ENCODE measurements at places on chromosomes 7 and 10.

DNA sequence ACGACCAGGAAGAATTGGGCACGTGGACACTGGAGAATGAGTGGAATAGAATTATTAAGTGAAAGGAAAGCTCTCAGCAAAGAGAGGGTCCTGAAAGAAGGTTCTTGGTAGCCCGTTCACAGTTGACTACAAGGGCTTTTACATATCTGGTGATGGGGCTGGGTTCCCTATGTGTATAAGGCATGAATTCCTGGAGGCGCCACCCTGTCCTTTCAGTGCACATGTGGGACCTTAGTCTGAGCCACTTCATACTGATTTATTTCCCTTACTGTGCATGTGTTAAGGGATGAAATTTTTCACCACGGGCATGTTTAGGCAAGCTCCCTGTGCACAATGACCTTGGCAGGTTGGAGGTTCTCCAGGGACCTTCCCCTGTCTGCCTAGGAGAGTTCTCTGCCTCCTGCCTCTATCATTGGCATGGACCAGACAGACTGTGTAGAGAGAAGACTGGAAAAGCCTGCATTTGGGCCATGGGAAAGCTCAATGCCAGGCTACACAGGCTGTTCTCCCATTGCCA lies 145.9 kb upstream of the ITGB1 start:
- DNase-seq = no peak

DNA sequence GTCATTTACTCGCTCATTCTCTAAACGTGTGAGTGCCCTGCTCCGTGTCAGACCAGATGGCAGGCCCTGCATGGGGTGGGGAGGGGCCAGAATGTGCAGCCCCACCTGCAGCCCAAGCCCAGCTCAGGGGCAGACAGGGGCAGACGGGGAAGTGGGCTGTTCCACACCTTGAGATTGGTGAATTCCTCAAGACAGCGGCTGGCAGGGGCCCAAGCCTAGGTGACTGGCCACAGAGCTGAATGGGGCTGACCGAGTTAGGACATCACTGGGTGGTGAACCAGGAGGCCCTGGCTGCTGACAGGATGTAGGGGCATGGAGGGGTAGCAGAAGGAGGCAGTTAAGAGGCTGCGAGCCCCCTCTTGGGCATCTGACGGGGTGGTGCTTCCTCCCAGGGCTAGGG lies 79.1 kb downstream of the MGMT start:
- no peak for DNase-seq

- no peak for DNase-seq
Measured at GRCh38 chr10:44922021-44922420, 10.9 kb downstream of the TMEM72 start.

DNA sequence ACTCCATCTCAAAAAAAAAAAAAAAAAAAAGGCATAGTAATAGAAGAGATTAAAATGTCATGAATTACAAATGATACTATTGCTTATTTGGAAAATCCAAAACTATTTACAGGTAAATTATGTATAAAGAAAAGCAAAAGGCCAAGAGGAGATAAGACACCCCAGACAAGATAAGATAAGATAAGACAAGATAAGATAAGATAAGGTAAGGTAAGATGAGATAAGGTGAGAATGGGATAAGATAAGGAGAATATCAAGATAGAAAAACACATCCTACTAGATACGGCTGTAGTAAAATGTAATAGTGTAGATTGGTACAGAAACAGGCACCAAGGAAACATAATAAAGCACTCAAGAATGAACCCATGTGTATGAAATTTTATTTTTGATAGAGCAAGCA lies 20.9 kb downstream of the VIM start:
- DNase-seq = no peak

DNA sequence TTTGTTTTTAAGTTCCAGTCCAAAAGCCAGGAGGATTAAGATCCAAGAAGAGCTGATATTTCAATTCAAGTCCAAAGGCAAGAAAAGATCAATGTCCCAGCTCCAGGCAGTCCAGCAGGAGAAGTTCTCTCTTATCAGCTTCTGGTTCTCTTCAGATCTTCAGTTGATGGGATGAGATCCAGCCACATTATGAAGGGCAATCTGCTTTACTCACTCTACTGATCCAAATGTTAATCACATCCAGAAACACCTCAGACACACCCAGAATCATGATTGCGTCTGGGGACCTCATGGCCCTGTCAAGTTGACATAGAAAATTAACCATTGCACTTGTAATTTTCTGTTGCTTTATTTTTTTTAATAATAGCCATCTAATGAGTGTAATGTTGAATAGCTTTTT lies 178.4 kb downstream of the HERPUD2 start:
- no peak for DNase-seq

DNA sequence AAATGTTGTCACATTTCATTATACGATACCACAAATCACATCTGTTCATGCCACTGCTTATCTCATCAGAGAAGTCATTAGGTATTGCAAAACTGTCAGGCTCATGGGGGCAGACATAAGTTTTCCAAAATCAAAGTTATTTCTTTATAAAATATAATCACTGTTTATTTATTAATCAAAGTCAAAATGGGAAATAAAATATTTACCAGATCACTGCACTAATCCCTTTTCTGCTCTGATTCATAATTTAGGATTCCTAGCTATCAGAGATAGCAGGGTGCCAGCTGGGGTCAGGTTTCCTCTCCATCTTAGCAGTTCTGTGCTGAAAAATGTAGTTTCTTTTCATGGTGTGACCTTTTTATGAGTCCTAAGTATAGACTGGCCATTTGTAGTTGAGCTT lies 117.7 kb upstream of the LANCL2 start:
- no peak for DNase-seq

- no peak for DNase-seq
Measured at GRCh38 chr7:96591900-96592676, 117.6 kb downstream of the SEM1 start.

DNA sequence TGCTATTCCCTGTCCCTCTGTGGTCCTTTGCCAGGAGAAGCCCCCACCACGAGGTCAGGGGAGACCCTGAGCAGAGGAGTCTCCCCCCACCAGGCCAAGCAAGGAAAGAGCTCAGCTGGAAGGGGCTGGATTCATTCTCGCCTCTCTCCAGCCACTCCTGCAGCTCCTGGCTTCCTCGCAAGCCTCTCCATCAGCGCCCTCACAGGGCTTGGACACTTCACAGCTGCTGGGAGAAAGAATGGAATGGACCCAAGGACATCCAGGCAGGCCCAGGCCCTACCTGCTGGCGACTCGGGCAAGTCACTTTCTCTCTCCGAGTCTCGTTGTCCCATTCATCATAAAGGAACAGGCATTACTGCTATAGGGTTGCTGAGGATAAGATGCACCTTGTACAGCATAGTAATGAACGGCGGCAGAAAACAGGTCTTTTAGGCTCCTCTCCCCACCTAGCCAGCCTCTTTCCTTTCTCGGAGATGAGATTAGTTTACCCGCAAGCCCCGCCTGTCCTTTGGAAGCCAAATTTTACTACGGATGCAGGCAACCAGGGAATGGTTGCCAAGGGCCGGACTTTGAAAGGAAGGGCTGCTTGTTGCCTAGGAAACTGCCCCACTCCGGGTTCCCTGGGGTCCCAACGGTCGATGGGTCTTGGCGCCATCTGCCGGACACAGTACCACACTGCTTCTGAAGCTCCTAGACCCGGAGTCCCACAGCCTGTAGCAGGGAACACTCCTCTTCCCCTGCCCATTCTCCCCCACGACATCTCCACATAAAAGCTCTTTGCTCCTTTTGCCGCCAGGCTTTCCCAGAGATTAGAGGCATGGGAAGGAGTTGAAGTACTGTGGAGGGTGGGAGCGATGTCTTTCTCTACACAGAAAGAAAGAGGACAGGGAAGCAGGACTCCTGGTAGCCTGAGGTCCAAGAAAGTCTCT lies 22.3 kb downstream of the IMPDH1 start:
- peak; percentile 60 for DNase-seq

GRCh38 chr7:38507384-38507783 lies 123.8 kb downstream of the AMPH start:
- DNase-seq = no peak

DNA sequence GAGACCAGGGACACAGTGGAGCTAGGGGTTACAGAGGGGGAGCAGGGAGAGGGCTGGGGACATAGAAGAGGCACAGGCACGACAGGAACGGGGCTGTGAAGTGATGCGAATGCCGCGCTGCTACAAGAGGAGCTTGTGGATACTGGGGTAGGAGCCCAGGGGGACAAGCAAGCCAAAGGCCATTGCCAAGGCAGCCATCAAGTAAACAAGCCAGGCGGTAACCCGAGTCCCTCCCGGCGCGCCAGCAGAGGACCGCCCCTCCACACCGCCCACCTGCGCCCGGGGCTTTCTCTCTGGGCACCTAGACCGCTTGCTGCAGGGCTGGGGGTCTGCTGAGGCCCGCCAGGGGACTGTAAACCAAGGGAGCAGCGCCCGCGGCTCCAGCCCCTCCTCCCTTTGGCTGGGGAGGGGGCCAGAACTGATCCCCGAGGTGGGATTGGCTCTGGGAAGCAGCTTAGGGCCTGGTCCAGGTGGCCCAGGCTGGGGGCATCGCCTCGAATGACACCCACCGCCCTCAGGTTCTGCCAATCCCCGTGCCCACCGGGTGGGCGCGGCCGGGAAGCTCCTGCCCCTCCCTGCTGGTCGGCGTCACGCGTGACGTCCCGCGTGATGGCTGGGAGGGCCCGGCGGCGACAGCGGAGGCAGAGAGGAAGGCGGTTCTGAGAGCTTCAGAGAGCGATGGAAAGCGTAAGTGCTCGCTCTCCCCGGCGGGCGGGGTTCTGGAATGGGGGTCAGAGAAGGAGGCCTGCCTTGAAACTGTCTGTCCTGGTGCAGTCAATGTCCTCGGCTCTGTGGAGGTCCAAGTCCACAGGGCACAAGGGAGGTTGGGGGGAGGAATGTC lies 982 bp downstream of the SFXN3 start:
- DNase-seq = peak; percentile 63

- DNase-seq = no peak
Measured at GRCh38 chr10:74851831-74852230, 25.4 kb downstream of the KAT6B start.

DNA sequence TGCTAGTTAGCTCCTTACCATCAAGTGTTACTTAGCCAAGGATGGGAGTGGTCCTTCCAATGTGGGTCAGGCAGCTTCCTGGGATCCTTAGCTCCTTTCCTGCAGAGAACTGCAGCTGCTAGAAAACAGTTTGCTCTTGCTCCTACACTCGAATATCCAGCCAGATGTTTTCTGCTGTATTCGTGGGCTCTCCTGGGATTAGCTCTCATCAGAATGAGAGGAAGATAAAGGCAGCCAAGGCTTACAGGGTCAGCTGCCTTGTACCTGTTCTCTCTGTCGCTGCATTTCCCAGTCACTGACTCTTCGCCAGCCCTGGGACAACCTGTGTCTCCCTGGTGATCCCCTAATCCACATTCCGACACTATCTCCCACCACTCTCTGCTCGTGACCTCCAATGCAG lies 29.0 kb downstream of the NEUROD6 start:
- no peak for DNase-seq

- no peak for DNase-seq
Measured at GRCh38 chr10:16458166-16458955, 21.6 kb downstream of the PTER start.

- DNase-seq = no peak
Measured at GRCh38 chr10:91434041-91434440, 23.9 kb downstream of the HECTD2 start.

DNA sequence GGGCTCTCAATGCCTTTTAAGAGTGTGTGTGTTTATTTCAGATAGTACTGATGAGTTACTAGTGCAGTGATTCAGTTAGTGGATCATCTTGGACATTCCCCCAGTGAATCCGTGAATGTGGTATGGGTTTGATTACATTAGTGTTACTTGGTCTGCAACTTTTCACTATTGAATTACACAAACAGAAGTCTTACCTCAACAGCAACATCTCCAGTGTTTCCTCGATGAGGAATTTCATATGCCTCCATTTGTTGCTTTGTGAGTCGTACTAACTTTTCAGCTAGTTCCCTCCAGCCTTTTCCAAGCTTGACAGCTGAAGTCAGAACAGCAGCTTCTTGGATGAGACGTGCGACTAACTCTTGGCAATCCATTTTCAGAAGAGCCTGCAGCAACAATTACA lies 63.2 kb downstream of the MACC1 start:
- no peak for DNase-seq

- DNase-seq = no peak
Measured at GRCh38 chr7:28550580-28551186, 138.4 kb downstream of the CREB5 start.

DNA sequence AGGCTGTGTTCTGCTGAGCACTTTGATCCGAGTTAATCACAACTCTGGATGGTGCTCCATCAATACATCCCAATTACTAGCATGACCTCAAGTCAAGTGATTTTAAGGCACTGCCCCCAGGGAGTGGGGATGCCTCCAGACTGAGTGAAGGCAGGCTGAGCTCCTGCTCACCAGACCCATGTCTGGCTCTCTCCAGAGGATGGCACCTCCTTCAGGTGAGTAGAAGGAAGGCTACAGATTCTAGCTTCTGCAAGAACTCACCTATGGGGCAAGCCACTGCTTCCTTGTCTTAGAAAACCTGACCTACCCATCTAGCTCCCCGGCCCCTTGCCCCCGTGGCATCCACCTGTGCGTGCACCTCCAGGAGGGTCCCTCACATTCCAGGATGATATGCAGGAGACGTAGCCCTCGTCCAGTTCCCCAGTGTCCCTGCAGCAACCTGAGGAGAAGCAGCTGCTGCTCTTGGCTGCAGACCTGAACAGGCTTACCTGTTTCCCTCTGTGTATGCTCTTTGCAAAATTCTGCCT lies 390.3 kb downstream of the GRID1 start:
- DNase-seq = no peak

GRCh38 chr7:113664867-113665266 lies 253.9 kb downstream of the PPP1R3A start:
- no peak for DNase-seq

GRCh38 chr10:113132591-113133121 lies 182.6 kb downstream of the TCF7L2 start:
- no peak for DNase-seq

DNA sequence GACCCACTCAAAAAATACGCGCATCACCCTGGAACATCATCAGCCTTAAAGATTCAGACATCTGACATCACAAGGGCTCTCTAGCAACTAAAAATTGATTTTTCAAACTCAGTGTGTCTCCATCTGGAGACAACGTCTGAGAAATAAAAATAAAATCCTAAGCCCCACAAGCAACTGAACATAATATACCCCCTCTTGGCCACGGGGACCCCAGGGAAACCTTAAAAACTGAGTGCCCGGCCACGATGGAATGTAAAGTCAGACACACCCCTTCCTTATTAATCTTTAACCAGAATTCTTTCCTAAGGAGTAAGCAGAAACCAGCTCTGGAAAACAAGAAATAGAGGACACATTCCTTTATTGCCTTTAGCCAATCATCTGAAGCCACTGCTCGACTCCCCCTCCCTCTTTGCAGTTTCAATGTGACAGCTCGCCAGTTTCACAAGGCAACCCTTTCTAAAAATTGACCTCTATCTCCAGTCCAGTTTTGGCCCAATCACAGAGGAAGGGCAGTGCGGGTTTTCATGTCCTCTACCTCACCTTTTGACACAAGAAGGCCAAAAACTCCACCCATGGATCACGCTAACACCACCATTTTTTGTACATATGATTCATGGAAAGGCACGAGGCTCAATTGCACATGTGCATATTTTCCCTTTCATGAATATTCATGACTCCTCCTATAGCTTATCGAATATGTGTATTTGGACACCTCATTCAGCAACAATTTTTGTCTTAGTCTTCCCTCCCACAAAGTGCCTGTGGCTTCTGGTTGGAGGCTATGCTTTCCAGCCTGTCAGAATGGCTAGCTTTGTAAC lies 24.2 kb downstream of the IFIT3 start:
- DNase-seq = no peak

GRCh38 chr7:80520199-80520598 lies 8.3 kb upstream of the GNAT3 start:
- no peak for DNase-seq

- no peak for DNase-seq
Measured at GRCh38 chr7:112113913-112114575, 92.2 kb downstream of the DOCK4 start.

Measured in stimulated activated CD4-positive, alpha-beta T cell treated with anti-CD3 and anti-CD28 coated beads, Interleukin-4, amount 100 ng/mL, for 48 hours (primary cell).